ENCODE measurements at places on chromosomes 7 and 10.

DNA sequence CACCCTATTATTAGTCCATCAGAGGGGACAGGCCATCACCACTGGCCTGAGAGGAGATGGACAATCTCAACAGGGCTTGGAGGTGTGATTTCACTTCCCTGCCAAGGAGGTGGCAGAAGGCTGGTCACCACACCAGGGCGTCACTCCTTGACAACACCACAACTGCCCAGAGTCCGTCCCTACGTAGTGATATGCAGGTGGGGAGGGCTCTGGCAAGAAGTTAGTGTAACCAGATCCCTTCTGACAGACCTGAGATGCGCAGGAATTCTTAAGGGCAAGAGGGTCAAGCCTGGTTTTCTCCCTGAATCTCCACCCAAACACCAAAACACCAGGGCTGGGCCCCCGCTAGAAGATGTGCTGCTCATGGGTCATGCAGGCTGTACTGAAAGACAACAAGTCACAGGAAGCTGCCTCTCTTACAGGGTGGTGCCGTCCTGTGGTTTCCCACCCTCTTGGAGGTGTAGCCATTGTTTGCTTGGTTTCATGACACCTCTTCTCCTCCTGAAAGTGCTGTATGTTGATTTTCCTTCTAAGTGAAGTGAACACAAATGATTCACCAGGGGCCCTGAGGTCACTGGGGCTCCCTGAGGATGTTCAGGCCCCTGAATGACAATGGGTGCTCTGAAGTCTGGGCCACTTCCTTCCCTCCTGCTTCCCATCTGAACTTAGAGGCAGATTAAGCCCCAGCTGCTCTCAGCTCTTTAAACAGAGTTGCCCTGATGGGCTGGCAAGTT is 27.1 kb downstream of the ATXN7L1 start:
- DNase-seq: no peak

GRCh38 chr10:128095753-128096469 is 30.3 kb downstream of the MKI67 start:
- no peak for DNase-seq

DNA sequence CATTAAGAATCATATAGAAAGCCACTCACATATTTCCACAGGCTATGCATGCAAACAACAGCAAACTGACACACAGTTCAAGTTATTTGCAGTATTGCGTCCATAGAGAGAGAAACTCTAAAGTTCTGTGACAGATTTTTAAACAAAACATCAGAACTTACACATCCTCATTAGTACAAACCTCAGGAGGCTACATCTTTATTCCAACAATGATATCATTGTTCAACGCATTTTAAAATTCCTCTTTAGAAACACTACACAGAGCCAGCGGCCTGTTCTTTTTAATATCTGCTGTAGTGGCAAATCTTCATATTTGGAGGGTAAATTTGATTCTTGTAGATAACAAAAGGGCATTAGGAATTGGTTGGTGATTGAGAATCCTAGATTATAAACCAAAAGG is 55.9 kb upstream of the NFE2L3 start:
- DNase-seq: no peak

GRCh38 chr7:129990403-129991192 is 37.8 kb upstream of the UBE2H start:
- DNase-seq: peak; percentile 15

- DNase-seq: no peak
Measured at GRCh38 chr7:18780266-18780665, 284.7 kb downstream of the HDAC9 start.

- peak; percentile 62 for DNase-seq
Measured at GRCh38 chr10:80451132-80451531, 3.0 kb upstream of the TSPAN14 start.

GRCh38 chr7:39324139-39324760 is 242.0 kb upstream of the YAE1 start:
- DNase-seq: no peak

Measured in suppressor macrophage treated with lipopolysaccharide for 1 hour (primary cell).